COR-L47 (cell line): ENCODE measurements at places on chromosomes 7 and 10.

GRCh38 chr10:7853226-7853842 is 35.0 kb downstream of the TAF3 start:
- DNase-seq: no peak

GRCh38 chr10:132005147-132005546 is 23.4 kb upstream of the BNIP3 start:
- DNase-seq: no peak

DNA sequence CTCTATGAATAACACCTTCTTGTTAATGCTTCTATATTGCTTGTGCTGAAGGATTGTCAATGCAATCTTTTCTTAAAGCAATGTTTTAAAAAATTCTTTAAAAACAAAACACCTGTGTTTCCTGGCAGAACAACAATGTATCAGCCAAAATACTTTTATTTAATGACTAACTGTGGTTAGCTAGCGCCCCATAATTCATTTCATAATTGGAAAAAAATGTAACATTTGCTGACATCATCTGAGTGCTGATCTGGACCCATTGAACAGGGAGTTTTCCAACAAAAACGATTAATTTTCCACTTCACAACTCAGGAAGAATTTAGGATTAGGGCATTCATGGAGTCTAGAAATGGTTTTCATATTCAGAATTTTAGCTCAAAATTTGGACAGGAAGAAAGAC is 137.6 kb upstream of the CDK6 start:
- no peak for DNase-seq

DNA sequence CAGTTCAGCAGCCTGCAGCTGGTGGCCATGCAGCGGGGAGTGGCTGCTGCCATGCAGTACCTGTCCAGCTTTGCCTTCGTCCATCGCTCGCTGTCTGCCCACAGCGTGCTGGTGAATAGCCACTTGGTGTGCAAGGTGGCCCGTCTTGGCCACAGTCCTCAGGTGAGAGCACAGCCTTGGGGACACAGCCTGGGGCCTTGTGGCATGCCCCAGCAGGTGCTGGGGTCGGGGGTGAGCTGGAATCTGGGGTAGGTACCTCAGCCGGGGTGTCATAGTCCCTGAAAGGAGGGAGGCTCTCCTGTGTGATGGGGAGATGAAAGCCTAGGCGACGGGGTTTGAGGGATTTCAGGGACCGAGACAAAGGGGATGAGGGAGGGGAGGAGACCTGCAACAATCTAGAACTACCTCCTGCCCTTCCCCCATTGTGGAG is 14.1 kb downstream of the EPHB6 start:
- no peak for DNase-seq

DNA sequence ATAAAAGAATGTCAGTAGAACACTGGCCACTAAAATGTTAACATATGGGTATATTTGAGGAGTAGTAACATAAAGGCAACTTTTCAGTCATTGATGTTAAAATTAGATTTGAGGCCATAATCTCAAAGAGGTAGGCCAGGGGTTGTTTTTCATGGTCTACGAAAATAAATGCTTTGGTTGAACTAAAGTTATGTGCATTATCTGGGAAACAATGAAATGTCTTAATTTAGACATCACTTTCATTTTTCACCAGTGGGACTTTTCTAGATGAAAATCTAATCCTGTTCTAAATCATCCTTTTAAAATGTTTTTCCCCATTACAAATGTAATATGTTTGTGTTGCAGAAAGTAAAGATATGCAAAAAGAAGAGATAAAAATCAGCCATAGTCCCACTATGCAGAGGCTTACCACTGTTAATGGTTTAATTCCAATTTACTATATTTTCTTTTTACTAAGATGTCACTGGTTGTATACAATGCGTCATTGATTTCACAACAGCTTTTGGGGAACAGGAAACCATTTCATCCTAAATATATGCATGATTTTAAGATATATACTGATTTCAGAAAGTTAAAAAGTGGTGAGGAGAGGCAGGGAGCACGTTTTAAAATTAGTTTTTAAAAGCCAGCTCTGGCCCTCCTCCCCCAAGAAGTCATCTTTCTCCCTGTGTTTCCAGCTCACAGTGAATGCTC is 64.3 kb downstream of the ARID5B start:
- no peak for DNase-seq

DNA sequence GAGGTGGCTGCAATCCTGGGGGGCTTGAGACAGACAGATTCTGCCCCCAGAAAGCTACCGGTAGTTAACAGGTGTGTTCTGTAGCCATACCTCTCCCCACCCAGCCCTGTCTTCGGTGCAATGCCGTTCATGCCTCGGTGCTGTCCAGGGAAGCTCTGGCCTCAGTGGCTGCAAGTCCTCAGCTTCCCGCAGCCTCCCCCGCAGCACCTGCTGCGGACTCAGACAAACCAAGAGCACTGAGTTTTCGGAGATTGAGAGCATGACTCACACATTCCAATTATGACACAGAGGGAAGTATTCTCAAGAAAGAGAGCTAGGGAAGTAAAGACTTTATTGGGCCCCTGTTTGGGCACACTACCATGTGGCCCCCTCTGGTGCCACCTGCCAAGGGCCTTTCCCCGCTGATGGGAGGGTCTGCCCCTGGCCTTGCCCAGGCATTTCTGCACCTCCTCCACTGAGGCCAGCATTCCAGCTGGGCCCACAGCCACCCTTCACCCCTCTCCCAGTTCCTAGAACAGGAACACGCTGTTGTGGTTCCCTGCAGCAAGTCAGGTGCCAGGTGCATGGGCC is 30.2 kb upstream of the EZH2 start:
- DNase-seq: no peak

DNA sequence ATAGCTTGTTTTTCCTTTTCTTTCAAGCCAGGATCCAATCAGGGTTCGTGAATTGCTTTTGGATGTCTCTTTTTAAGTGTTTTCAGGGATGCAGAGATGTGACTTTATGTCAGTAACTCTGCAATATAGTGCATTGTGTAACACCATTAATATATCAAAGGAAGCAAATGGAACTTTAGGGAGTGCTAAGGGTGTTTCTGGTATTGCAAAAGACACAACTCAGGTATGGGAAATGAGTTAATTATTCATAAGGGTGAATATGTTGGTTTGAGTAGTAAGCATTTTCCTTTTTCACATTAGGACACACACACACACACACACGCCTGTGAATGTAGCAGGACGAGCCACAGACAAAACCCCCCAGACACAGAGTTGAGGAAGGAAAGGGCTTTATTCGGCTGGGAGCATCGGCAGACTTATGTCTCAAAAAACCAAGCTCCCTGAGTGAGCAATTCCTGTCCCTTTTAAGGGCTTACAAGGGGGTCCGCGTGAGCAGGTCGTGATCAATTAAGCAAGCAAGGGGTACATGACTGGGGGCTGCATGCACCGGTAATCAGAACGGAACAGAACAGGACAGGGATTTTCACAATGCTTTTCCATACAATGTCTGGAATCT is 31.8 kb upstream of the GSDME start:
- no peak for DNase-seq

GRCh38 chr7:39758234-39758970 is 135.0 kb downstream of the RALA start:
- DNase-seq: no peak

DNA sequence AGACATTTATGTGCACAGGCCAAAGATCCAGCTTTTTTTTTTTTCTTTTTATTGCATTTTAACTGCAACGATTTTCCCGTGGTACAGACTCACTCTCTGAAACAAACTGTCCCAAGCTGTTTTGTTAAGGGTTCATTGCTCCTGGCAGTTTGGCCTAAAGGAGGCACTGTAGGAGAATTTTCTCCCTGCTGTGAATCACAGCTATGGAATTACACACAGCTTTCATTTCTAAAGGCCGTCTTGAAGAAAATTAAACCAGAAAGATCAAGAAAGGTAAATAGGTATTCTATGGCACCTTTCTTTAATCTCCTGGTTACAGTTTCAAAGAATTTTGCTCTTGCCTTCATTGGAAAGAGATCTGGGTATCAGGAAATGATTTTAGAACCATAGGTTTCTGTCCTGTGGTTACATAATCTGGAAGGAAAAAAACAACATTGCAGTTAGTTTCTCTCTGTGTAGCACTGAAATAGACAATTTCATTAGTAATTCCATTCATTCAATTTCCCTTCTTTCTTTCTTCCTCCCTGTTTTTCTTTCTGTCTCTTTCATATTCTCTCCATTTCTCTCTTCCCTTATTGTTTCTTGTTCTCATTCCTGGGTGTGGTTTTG is 51.2 kb downstream of the PDK4 start:
- DNase-seq: no peak

DNA sequence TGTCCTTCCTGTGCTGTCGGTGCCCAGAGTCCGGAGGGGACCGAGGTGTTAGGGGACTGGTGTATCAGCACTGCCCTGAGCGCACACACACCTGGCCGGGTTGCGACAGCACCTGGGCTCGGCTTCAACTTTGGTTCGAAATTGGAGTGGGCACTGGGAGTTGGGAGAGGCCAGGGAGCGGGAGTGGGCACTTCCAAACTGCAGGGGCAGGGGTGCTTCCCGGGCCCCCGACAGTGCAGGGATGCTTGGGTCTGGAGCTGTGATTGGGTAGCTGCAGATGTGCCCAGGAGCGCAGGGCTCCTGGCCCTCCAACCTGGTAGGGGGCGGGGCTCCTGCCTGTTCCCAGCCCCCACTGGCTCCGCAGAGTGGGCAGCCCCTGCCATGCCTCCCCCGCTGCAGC is 7.7 kb downstream of the BBS9 start:
- DNase-seq: no peak

DNA sequence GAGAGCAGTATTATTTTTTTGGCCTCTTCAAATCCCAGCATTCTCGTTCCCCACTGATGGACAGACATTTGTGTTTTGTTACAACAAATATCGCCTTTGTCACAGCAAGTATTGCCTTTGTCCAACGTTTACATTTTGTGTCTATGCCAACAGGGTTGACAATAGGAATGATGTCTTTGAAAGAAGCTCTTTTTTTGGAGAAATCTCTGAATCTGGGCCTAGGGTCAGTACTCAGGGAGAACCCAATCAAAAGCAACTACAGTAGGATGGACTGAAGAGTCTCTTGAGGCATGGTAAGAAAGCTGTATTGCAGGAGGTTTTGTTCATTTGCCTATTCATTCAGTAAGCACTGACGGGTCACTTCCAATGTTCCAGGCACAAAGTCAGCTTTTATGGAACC is 57.7 kb upstream of the KLF14 start:
- no peak for DNase-seq

DNA sequence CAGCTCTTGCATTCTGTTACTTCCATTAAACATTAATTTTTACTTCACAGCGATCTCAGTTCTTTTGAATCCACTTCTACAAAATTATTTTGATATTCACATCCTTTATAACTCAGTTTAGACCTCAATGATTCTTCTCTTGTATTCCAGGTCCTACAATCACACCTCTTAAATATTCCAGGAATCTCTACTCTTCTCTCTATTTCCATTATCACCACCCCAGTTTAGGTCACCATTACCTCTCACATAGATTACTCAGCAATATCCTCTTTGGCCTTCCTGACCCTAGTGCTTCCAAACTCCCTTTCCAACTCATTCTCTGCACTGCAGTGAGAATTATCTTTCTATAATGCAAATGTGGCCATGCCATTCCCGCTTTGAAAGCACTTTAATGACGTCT is 27.1 kb upstream of the GPR37 start:
- no peak for DNase-seq

- DNase-seq: no peak
Measured at GRCh38 chr7:114931656-114932011, 9.7 kb downstream of the MDFIC start.

DNA sequence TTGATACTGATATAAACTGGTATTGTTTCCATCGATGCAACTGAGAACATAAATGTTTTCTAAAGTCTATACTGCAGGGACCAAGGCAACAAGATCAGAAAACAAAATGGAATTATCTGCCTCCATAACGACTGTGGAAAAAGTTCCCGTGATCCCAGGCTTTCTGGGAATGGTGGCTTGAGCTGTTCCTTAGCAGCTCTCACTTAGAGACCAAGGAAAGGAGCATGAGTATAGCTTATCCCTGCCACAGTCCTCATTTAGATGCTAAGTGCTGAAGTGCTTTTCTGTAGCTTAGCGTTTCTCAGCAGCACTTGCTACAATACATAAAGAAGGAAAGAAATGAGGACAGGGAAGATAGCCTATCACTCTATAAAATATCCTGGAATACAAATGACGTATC is 5.5 kb downstream of the WNT8B start:
- DNase-seq: no peak

DNA sequence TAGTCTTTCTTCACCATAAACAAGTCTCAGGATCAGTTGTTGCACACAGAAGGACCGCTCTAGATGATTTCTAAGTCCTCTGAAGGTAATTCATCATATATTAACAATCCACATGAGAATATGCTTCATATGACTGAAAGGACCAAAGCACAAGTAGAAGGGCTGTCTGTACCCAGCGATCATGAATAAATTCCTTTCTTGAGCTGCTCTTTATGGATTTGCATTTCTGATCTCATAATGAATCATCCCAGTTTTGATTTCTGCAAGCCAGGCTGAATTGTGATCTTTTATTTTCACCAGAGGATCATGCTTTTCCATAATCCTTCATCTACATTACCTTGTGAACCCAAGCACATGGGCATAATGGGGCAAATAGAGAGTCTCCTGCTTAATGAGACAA is 675.6 kb downstream of the MAGI2 start:
- DNase-seq: no peak

- DNase-seq: no peak
Measured at GRCh38 chr7:157782041-157782440, 445.2 kb downstream of the DNAJB6 start.

DNA sequence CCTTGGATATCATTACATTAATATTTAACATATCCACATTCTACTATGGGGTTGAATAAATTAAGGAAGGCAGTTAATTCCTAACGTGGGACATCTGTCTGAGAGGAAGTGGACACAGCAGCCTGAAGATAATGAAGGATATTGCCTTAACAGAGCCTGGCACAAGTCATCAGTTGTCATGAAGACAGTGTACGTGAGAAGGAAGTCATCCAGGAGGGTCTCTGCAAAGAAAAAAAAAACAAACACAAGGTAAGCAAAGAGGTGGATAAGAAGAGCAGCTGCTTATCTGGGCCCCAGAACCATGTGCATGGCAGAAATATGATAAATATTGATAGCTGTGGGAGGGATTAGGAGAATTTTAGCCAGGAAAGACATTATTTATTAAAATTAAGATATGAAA is 190.0 kb downstream of the RAPGEF5 start:
- DNase-seq: no peak

DNA sequence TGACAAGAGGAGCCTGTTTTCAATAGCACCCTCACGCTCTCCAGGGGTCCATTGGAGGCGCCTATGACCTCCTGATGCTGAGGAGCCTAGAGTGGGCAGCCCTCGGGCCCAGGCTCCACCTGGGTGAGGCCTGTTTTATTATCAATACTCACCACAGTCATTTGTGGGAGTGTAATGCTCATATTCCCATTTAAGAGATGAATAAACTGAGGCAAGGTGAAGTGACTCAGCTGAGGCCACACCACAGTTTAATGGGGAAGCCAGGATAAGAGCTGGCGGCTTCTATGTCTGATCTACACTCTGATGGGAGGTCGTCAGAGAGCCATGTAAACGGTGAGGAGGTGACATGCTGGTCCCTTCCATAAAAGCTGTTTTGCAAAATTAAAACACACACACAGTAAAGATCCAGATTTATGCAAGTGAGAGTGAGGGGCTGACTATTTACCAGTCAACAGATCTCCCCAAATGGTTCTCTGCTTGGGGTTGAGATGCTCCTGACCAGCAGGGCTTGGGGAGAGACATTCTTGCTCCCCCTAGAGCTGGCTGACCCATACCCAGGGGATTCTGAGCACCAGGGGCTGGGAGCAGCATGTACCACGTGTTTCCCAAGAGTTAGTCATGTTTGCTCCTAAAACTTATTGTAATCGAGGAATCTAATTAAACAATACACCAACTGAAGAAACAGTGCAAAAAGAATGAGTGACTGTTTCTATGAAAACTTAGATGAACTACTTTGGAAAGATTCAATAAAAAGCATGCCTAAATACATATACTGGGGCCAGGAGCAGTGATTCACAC is 81.0 kb upstream of the INSIG1 start:
- DNase-seq: no peak
